EL (cell line): ENCODE measurements at places on chromosomes 3 and 15.

- DNase-seq, result peak; percentile 52
Observed at GRCh38 chr3:78604341-78604740, 1163.5 kb downstream of the ROBO1 start.

DNA sequence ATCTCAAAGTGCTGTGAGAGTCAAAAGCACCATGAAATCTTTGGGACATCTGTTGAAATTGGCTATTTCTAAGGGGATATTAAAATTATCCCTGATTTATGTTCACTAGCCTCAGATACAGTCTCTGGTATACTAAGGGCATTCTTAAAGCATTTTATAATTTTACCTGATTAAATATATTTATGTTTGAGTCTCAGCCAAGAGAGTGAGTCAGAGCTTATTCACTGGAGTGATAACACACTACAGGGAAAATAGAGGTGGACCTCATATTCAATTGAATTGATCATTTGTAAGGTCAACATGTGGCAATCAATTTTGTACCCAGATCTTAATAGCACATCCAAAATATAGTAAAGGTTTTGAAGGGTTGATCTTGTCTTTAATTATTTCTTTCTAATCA lies 733.6 kb downstream of the EPHA3 start:
- no peak for DNase-seq

GRCh38 chr15:75834021-75834420 lies 9.2 kb upstream of the UBE2Q2 start:
- no peak for DNase-seq

- DNase-seq, result no peak
Observed at GRCh38 chr3:59514865-59515482, 465.1 kb upstream of the CFAP20DC start.

GRCh38 chr3:149343951-149344350 lies 10.5 kb upstream of the TM4SF18 start:
- no peak for DNase-seq

DNA sequence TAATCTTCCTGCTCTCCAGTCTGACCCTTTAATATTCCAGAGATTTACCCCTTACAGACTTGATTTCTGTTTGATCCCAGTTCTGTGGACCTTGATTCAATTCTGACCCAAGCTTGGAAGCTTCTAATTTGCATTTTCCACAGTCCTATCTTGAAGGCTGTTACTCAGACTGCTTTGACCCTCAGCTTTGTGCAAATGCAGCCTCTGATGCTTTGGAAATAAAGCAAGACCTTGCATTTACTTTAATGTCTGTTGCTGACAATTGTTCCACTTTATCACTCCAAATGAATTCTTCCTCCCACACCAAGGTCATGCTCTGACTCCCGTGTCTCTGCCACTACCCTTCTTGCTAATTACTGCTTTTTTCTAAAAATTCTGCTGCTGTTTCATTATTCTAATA lies 886.0 kb downstream of the TUSC7 start:
- DNase-seq, result no peak

DNA sequence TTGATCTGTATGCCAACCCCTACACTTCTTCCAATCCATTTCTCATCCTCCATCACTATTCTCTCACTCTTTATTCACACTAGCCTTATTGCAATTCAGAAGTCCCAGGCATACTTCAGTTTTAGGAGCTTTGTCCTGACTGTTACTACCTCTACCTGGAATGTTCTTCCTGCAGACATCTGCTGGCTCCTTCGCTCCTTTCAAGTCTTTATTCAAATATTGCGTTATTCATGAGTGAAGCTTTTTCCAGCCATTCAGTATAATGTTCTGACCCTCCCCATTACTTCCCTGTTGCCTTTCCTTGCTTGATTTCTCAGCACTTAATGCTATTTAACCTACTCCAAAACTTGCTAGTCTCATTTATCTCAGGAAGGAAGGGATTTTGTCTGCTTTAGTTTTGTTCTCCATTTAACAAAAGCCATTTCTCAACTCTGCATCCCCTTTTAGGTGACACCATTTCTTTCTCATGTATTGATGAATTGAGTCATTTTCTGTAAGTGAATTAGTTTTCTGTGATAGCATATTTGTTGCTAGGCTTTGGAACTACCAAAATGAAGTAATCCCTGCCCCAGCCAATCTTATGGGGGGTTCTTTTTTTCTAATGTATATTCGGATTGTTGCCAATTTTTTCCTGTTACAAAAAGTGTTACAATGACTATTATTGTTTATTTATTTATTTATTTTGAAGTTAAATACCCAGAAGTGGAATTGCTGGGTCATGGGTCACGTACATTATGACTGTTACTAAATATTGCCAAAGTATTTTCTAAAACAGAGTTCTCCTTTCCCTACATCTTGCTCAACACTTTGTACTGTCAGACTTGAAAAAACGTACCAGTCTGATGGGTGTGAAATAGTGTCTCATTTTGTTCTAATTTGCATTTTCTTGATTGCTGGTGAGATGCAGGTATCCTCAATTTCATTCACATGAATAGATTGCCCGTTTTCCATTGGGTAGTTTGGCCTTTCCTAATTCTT lies 9.4 kb downstream of the ATP11B start:
- DNase-seq, result no peak

DNA sequence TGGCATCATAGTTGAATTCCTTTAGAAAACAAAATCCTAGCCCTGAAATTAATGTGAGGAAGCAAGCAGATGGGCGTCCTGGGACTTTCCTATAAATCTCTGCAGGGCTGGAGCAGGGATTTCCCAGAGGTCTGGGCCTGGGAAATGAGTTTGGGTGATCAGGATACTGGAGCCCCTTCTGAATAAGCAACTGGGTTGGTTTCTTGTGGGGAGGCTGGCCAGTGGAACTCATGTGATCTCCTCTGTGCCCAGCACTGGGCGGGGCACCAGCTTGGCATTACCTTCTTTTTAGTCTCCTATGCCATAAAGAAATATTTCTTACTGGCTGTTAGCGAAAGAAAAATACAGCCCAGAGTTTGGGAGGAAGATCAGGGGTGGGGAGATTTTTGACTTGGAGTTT lies 1.7 kb downstream of the THSD4 start:
- DNase-seq, result no peak

DNA sequence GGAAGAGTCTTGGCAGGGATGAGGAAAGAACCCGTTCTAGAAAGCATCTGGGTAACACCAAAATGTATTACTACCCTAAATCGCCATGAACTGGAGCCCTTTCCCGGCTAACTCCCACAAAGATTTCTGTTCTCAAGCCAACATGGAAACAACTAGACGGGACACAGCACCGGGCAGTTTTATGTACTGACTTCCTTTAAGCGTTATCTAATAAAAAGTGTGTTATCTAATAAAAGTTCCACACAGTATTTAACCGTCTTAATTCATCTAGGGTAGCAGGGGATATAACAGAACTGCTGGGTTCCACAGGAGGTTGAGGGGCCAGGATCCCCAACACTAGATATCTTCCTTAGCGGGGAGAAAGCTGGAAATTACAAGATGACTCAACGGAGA lies 347 bp upstream of the C3orf62 start:
- DNase-seq, result no peak

DNA sequence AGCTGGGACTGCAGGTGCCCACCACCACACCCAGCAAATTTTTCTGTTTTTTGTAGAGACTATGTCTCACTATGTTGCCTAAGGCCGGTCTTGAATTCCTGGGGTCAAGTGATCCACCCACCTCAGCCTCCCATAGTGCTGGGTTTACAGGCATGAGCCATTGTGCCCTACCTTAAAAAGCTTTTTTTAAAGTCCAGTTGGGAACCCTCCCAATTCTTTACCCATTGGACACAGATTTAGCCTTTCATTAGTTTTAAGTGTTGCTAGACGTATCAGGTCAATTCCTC lies 1.7 kb upstream of the DENND4A start:
- no peak for DNase-seq

- DNase-seq, result no peak
Observed at GRCh38 chr3:29226706-29227105, 54.2 kb upstream of the RBMS3 start.

DNA sequence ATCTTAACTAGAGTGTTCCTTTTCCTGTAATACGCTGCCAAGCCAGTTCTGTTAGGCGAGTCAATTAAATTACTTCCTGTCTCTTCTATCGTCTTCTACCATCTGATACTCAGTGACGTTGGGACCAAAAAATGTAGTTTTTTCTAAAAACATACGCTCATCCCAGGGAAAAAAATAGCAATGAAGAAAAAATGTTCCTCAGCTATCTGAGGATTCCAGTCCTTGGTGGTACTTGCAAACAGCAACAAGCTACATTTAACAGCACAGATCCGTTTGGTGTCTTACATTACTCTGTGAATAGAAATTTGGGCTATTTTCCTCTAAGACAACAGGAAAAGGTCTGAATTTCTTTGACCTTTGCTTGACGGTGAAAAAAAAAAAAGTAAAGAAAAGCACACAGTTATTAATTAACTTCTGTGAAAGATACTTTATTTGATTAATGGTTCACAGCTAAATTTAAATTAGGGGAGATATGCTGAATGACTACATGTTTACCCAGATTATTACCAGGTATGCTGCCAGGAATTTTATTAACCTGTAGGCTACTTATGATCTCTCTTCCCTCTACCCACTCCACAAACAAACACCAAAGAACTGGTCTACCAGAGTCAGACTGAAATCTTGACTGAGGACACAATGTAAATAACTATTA lies 254.4 kb upstream of the ZPLD1 start:
- peak; percentile 93 for DNase-seq

DNA sequence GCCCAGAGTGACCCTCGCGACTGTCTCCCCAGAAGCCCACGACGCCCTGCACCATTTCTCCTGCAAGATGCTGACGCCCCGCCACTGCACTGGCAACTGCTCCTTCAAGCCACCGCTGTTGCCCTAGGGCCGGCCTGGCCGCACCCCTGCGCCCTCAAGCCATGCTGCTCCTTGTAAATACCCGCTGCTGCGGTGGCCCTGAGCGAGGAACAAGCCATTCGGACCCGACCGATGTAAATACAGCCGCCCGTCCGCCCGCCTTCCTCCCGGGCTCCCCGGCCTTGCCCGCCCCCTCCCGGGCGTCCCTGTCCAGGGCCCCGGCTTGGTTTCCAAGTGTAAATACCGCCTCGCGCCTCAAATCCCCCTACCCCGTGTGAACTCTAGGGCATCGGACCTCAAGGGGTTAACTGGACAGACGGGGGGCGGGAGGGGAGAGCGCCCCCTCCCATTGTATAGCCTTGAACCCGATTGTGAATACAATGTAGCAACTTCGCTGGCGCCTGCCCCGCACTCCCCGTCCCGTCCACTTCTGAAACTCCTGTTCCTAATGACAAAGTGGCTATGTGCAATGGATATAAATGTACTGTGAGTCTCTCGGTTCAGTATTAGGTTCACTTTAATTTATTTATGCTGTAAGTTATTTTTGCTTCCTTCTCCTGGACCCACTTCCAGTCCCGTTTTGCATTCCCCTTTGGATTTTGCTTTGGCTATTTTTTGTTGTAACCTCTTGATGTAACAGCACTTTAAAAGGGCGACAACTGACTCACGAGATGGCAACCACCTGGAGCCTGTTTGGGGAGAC lies 5.9 kb downstream of the RNU6-1 start:
- DNase-seq, result peak; percentile 59

DNA sequence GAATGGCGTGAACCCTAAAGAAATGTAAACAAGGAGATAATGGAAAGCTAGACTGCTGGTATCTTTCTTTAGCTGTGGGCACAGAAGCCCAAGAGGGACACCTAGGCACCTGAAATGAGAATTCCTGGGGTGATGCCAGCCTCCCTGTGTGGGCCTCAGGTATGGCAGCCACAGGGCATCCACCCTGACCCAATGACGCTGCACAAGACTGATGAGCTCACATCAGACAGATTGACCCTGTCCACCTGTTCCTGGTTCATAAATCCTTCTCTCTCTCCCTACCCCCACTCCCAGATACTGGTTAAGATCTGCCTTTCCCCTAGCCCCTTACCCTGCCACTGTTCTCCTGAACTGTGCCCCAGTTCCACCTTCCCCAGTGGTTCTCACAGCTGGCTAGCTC lies 1.5 kb downstream of the GLB1 start:
- no peak for DNase-seq

DNA sequence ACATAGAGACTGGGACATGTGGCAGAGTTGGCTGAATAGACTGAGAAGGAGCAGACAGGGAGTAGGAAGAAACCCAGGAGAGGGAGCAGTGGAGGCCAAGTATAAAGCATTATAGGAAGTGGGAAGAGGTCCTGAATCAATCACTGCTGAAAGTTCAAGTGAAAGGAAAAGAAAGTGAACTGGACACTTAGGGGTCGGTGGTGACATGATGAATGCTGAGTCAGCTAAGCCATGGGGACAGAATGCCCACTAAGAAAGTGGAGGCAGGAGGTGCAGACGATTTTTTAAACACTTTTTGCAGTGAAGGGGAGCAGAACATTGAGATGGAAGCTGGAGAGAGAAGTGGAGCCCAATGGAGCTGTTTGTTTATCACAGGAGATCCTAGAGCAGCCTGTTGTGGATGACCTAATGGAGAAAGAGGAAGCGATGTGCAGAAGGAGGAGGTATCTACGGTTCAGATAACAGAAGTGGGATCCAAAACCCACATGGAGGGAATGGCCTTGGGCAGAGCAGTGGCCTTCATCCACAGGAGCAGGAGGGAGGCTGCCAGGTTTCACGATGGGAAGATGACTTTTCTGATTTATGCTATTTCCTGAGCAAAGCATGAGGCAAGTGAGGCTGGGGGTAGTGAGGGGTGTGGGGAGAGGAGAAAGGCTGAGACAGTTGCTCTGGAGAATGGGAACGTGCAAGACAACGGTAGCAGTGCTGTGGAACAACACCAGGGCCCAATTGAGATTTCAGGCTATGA lies 208.2 kb downstream of the RPLP1 start:
- no peak for DNase-seq

DNA sequence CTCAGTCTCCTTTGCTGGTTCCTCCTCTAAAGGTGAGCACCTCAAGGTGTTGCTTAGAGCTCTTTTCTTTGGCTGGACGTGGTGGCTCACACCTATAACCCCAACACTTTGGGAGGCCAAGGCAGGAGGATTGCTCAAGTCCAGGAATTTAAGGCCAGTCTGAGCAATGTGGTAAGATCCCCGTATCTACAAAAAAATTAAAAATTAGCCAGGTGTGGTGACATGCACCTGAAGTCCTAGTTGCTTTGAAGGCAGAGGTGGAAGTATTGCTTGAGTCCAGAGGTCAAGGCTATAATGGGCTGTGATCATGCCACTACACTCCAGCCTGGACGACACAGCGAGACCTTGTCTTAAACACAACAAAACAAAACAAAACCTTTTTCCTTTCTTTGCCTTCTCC lies 28.3 kb downstream of the TOPBP1 start:
- no peak for DNase-seq

DNA sequence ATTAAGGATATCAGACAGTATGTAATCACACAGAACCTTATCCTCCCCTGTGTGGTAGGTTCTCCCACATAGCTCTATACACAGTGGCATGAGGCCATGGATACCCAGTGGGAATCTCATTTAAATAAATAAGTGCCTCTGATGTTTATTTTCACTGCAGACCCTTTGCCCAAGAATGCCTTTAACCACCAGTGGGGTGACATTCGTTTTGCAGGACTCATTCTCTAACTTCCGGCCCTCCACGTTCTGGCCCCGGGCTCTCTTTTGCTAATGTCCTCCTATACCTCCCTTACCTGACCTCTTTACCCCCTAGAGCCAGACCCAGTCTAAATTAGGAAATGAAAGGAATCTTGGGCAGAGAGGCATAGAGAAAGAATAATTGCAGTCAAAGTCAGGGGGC lies 8.3 kb downstream of the CCDC80 start:
- DNase-seq, result no peak

- no peak for DNase-seq
Observed at GRCh38 chr3:38601956-38602550, 47.4 kb downstream of the SCN5A start.
